ENCODE measurements at places on chromosomes 1 and 21.

DNA sequence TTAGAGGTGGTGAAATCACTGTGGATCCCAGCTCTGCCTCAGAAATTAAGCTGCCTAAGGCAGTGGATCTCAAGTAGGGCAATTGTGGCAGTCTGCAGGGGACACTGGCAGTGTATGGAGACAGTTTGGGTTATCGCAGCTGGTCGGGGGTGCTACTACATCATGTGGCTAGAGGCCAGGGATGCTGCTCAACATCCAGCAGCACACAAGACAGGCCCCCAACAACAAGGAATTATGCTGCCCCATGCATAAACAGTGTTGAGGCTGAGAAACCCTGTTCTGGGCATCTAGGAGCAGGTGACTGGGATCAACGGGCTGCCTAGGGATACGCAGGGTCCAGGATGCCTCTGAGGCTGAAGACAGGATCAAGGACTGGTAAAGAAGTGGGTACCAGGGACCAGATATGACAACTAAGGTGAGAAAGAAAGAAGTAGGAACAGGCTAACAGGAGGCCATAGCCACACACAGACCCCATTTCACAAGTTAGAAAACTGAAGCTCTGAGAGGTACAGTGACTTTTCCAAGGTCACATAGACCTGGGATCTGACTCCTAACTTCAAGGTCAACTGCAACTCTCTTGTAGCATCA is 8.7 kb downstream of the BATF3 start:
- DNase-seq: no peak

DNA sequence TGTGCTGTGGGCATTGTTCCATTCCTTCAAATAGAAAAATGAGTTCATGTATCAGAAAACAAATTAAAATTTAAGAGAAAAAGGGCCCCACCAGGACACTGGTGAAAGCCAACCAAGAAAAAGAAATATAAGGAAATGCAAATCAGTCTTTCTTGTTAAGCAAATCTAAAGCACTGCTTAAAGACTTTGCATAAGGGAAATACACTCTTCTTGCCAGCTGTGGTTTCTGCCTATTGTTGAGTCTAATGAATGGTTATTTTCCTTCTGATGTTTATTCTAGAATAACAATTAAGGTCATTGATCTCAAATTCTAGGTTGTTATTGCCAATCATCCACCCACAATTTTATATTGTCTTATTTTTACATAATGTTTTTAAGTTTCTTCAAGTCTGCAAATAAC is 158.6 kb upstream of the SNX7 start:
- DNase-seq: no peak

DNA sequence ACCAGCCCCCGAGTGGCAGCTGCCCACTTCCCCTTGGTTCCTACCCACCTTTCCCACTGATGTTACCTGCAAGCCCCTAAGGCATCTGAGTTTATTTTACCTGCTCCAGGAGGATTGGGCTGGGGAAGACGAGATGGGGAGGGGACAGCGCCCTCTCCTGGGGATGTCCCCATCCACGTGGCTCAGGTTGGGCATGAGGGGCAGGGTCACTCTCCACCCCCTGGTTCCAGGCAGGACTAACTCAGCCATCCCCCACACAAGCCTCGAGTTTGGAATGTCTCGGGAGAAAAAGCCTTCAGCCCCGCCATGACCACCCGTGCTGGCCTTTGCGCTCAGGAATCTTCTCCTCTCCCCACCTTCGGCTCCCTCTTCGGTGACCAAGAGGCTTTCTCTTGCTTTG is 90.0 kb downstream of the ARHGEF10L start:
- no peak for DNase-seq

DNA sequence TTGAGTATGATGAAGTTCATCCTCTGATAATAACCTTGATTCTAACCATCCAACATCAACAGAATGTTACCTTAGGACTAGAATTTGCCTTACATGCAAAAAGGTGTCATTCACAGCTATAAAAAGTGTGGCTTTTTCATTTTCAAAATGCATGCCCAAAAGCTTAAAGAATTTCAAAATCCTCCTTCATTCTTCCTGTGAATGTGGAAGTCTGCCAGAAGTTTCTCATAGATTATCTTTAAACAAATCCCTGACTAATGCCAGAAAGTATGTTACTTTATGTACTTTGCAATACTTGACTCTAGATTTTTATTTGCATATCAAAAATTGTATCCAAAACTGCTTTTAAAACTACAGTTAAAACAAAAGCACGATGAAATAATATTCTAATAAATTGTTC is 270.6 kb upstream of the ZRANB2 start:
- DNase-seq: no peak

GRCh38 chr21:42220138-42220701 is 1.3 kb downstream of the ABCG1 start:
- DNase-seq: peak; percentile 75

GRCh38 chr1:106747232-106747631 is 309.2 kb upstream of the PRMT6 start:
- no peak for DNase-seq

DNA sequence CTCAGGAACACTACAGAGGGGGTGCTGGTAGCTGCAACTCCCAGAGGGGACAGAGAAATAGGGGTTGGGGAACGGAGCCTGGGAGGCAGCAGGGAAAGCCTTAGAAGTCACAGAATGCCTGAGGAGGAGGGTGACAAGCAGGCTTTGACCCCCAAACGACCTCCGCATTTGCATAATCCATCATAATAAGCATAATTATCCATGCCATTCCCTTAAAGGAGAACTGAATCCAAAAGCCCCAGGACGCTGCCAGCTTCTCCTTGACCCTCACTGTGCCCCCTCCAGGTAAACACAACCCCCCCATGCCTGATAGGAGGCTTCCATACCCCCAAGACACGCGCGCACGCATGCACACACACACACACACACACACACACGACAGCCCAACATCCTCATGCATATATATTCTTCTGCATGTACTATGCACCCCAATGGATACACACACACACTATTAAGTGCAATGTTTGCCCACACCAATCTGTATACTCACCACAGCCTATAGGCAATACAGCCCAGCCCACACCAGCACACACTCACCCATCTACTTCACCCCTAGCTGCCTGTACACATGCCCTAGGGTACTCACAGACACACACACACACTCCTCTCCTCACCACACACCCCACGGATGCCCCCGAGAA is 27.8 kb downstream of the SDC3 start:
- DNase-seq: no peak

- peak; percentile 94 for DNase-seq
Observed at GRCh38 chr1:7975212-7975865, 13.8 kb downstream of the PARK7 start.

GRCh38 chr1:18875107-18875795 is 15.8 kb upstream of the TAS1R2 start:
- peak; percentile 96 for DNase-seq

DNA sequence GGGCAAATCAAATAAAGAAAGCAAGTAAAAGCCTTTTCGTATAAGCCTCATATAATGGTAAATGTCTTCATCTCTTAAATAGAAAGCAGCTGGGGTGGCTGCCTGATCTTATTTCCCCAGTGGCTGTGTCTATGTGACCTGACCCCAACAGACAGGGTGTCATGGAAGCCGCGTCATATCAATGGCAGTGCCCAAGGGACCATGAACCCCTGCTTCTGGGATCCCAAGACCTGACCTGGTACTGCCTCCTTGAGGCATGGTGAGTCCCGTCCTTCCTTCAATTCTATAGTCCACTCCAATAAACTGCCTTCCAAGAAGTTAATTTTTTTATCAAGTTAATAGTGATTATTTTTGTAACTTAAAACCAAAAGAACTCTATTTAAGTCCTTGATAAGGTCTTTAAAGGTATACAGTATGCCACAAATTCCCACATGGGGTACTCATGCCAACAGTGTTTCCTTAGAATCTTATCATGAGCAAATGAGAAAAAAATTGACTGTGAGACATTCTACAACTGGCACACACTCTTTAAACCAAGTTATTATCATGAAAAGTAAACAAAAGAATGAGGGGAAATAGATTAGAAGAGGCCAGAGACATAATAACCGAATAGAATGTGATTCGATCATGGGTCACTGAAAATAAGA is 104.6 kb downstream of the ADSS2 start:
- no peak for DNase-seq

- no peak for DNase-seq
Observed at GRCh38 chr1:19437891-19438294, 47.4 kb downstream of the CAPZB start.

GRCh38 chr1:86775395-86775794 is 71.0 kb downstream of the SH3GLB1 start:
- DNase-seq: no peak

GRCh38 chr1:85544689-85545215 is 35.8 kb upstream of the CCN1 start:
- peak; percentile 52 for DNase-seq

GRCh38 chr1:117824616-117825015 is 104.8 kb downstream of the GDAP2 start:
- DNase-seq: no peak

DNA sequence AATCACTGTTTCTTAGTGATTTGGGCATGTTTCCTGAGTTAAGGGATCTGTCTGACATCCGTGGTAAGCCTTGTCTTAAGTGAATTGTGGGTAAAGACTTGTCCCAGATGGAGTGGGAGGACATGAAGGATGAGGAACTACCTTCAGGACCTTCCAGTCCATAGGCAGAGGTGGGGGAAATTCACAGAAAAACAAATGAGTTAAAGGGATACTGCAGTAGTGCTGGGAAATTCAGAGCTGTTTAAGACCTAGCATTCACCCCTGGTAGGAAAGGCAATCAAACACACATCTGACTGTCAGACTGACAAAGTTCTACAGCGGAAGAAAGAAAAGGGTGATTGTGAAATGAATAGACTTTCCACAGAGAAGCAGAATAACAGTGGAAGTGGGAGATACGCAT is 3.0 kb downstream of the GNAT2 start:
- no peak for DNase-seq

DNA sequence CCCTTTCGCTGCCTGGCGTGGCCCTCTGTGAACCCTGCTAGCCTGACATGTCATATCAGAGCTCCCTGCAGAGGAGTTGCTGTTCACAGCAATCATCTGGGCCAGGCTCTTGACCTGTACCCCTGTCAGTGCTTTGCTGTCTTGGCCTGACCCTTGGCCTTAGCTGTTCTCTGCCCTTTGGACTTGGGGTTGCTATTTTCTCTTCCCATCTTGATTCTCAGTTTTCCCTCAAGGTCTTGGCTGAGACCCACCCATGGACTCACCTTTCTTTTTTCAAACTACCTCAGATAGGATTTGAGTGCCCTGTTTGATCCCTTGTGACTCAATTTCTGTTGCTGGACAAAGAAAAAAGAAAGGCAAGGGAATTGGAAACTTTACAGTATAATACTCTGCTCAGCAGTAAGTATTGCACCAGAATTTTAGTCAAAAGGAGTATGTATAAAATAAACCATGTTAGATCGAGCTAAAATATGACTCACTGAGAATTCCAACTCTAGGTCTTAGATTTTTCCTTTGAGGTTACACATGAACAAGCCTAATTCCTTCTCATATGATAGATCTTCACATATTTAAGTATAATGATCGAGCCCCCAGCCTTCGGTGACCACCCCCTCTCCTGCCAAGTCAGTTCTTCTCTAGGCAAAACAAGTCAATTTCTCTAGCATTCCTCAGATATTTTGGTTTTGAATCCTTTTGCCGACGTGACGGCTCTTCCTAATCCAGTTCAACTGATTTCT is 110.5 kb downstream of the NGF start:
- no peak for DNase-seq

- DNase-seq: no peak
Observed at GRCh38 chr1:49854741-49855140, 169.0 kb downstream of the AGBL4 start.

DNA sequence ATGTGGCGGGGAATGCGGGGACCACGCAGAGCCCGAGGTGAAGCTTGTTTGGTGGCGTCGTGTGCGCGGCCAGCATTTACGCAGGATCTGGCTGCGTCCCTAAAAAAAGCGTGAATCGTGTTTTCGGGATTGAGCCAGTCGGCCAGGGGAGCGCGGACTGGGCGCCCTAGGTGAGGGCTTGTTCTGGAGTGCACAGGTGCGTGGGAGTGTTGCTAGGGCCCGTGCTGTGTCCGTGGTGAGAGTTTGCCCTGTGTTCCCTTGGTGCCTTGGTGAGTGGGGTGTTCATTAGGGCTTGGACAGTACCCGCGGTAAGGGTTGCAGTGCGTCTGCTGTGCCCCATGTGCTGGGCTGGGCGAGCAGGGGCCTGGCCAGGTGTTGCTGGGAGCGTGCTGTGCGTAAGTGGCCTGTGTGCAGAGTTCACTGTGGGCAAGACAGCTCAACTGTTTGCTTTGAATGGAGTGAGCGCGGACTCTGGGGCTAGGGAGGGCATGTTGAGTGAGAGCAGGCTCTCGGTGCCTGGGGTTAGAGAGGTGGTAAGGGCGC is 673 bp downstream of the CD46 start:
- peak; percentile 74 for DNase-seq
